ENCODE measurements at places on chromosomes 3 and 15. TPM values are rescaled to one million over a fixed set of nuclear protein-coding genes. Genes with fewer than 3 reads are reported as not detected.

PIF1 gene
- total RNA-seq = 15.1 TPM

GRCh38 chr15:101669744-101670143 is 17.6 kb upstream of the TM2D3 start:
- DNase-seq = no peak

- no peak for DNase-seq
These were observed 229.2 kb downstream of the SQOR start for GRCh38 chr15:45863881-45864580.

- DNase-seq = no peak
These were observed 3.8 kb upstream of the FOXB1 start for GRCh38 chr15:60000113-60000823.

DNA sequence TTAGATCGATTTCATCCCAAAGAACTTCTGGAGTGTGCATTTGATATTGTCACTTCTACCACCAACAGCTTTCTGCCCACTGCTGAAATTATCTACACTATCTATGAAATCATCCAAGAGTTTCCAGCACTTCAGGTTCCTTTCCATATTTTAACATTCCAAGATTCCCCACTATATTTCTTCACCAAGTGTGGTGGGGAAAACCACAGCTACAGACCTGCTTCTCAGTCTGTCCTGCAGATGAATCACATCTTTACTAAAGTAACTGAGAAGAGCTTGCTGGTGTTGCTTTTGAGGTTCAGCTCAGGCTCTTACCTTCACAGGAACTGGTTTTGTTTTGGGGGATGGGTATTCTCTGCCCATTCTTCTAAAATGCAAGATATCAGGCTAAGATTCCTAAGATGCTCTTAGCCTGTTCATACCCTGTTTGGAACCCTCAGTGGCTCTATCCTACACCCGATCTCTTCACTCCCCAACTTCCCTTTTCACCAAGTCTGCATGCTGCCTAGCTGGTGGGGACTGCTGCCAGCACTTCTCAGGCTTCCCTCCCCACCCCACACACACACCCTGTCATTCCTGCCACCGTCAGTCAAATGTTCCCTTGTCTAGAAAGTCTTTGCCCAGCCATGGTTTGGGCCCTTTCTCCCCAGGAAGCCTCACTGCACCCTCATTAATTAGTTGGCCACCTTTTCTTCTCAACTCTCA is 30.8 kb downstream of the SRP14 start:
- no peak for DNase-seq

- no peak for DNase-seq
These were observed 1297.9 kb downstream of the ROBO2 start for GRCh38 chr3:78337801-78338211.

DNA sequence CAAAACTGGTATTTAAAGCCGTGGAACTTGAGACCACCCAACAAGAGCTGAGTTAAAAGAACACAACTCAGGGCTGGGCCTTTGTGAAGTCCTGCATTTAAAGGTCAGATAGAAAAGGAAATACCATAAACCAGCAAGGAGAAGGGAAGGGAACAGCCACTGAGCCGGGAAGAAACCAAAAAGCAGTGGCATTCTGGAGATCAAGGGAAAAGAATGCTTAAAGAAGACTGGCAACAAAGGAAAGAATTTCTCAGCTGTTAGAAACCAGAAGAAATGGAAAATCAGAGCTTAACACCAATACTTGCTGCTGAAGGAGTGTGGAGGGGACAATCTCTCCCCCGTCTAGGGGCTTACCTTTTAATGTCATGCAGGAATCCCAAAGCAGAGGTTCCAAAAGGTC is 247.4 kb upstream of the CHRNA7 start:
- no peak for DNase-seq

GRCh38 chr15:86010891-86011290 is 68.8 kb upstream of the AGBL1 start:
- DNase-seq = no peak

All from A172 (cell line).